ENCODE measurements at places on chromosomes 12 and 14.

- DNase-seq: no peak
Observed at GRCh38 chr12:117890137-117890536, 78.7 kb downstream of the KSR2 start.

- no peak for DNase-seq
Observed at GRCh38 chr14:105848570-105848969, 322.2 kb downstream of the TMEM121 start.

GRCh38 chr12:96241846-96242256, 47.7 kb downstream of the ELK3 start:
- no peak for DNase-seq

GRCh38 chr12:25843976-25844375, 114.5 kb upstream of the RASSF8 start:
- DNase-seq: no peak

- no peak for DNase-seq
Observed at GRCh38 chr14:74552623-74553022, 59.1 kb downstream of the ISCA2 start.

Measured in AML-193 (cell line).